Activated CD4-positive, alpha-beta T cell treated with anti-CD3 and anti-CD28 coated beads, Interleukin-2, amount 50 U/mL, for 24 hours (primary cell): ENCODE measurements at places on chromosomes 16 and 17.

GRCh38 chr17:45081047-45081703 lies 20.1 kb downstream of the NMT1 start:
- no peak for DNase-seq

GRCh38 chr17:35947156-35947585 lies 3.7 kb upstream of the LYZL6 start:
- no peak for DNase-seq

DNA sequence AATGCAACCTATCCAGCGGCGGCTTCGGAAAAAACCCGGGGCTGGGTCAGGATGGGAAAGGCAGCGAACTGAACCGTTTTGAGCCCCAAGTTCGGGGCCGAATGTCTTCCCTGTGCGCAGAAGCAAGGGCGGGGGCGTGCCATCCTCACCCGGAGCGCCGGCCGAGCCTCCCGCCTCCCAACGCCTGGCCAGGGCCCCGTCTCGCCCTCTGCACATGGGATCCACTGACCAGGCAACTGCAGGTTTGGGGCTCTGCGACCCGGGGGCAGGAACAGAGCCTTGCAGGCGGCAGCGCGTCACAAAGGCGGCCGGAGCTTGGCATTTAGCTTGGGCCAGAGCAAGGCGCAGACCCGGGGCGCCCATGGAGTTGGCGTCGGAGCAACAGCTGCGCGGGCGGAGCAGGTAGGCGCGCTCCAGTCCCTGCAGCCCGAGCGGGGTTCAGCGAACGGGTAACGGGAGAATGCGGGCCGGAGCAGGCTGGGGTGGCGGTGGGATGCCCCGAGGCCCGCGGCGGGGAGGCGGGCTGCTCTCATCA lies at the start of gene FBXO39:
FBXO39 (plus strand) TSS at position 345 of the 535 bp plus-strand sequence. CDS start 3,654 bp downstream, outside the sequence.
- DNase-seq: no peak

DNA sequence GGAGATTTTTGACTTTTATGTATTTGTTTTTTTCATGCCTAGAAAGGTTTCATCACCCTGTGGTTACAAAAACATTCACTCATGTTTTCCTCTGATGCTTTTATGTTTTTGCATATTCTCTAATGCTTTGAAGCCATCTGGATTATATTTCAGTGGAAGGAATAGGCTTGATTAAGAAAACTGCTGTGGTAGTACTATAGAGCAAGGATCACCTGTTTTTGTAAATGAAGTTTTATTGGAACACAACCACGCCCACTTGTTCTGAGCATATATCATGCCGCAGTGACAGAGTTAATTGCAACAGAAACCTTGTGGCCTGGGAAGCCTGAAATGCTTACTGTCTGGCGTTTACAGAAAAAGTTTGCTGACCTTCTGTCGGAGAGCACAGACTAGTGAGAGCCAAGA lies 11.5 kb downstream of the COX10 start:
- DNase-seq: no peak

GRCh38 chr17:28716740-28717577 lies 709 bp downstream of the RAB34 start:
- no peak for DNase-seq

DNA sequence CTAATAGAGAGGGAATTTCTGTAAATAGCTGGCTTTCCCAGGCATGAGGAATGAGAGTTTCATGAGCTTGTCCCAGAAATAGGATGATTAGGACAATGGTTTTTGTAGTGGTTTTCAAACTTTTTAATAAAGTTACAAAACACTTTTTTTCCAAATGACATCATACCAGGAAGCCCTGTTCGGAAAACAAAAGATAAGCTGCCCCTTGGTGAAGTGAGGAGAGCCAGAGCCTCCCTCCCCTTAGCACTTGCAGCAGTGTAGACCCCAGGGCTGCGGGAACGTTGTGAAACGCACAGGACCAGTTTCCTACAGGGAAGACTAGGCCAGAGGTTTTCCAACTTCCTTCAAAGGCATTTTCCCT lies 7.6 kb downstream of the FBRS start:
- DNase-seq: no peak

GRCh38 chr16:81251871-81252270 lies 13.4 kb downstream of the BCO1 start:
- DNase-seq: no peak

GRCh38 chr17:77926981-77927380 lies 31.5 kb upstream of the TNRC6C start:
- DNase-seq: no peak

DNA sequence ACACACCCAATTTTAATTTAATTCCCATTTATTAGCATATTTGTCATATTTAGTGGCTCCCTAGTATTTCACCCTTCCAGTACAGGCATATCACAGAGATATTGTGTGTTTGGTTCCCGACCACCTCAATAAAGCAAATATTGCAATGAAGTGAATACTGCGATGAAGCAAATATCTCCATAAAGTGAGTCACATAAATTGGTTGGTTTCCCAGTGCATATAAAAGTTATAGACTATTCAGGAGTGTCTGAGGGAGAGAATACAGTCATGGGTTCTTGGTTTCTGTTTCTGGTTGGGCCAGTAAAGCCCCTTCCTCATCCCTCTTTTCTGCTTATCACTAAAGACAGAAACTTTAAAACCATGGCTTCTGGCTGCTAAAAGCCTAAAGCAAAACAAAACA lies 295.4 kb upstream of the AXIN2 start:
- DNase-seq: no peak

DNA sequence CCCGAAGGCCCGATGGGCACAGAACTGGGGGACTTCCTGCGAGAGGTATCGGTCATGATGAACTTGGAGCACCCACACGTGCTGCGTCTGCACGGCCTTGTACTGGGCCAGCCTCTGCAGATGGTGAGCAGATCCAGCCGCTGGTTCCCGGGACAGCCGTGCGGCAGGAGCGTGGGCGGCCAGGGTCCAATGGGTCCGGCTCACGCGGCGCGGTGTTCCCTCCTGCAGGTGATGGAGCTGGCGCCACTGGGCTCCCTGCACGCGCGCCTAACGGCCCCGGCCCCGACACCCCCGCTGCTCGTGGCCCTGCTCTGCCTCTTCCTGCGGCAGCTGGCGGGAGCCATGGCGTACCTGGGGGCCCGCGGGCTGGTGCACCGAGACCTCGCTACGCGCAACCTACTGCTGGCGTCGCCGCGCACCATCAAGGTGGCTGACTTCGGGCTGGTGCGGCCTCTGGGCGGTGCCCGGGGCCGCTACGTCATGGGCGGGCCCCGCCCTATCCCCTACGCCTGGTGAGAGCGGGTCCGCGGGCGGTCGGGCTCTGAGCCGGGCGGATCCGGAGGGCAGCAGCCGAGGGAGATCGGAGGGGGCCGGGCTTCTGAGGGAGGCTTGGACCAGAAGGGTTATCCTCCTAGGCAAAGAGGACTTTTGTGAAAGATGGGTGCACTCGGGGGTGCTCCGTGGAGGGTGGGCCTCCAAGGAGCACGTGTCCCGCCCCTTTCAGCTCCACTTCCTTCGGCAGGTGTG lies 3.0 kb downstream of the TNK1 start:
- DNase-seq: peak; percentile 59

DNA sequence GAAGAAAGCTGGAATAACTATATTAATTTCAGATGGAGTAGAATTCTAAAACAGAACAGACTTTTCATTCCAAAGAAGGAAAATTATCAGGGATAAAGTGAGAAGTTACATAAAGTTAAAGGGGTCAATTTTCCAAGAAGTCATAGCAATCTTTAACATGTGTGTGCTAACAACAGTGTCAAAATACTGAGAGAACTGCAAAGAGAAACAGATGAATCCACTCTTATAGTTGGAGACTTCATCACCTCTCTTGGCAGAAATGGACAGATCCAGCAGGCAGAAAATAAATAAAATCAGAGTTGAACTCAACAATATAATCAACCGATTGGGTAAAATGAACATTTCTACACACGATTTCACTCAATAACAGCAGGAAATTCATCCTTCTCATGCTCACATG lies 5.4 kb downstream of the ABCA9 start:
- no peak for DNase-seq

GRCh38 chr17:39225959-39226683 lies 376 bp upstream of the STAC2 start:
- no peak for DNase-seq

GRCh38 chr16:84836234-84836647 lies 16.5 kb downstream of the CRISPLD2 start:
- no peak for DNase-seq

DNA sequence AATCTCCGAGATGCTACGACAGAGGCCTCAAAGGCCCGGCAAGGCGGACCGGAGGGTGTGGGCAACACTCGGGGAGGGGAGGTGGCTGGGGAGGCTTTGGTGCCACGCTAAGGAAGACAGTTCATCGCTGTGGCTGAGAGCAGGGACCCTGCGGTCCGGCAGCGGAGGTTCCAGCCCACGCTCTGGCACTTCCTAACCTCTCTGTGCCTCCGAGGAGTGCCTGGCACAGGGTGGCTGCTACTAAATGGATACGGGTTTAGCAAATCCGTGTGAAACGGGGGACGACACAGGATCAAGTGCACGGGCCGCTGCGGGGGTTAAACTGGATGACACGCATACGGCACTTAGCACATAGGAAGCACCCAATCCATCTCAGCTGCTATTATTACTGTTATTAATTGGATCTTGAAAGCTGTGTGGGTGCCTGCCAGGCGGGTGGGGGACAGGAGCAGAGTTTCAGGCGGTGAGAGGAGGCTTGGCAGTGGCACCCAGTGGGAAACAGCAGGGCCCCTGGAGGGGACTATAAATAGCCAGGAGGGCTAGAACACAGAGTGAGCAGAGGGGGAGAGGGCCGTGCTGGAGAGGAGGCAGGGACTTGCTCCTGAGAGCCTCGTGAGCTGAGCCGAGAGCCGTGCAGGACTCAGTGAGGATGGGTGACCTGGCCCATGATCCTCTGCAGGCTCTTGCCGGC lies 45.0 kb downstream of the ABR start:
- no peak for DNase-seq

- no peak for DNase-seq
Observed at GRCh38 chr16:27760789-27761176, 210.8 kb downstream of the KATNIP start.

DNA sequence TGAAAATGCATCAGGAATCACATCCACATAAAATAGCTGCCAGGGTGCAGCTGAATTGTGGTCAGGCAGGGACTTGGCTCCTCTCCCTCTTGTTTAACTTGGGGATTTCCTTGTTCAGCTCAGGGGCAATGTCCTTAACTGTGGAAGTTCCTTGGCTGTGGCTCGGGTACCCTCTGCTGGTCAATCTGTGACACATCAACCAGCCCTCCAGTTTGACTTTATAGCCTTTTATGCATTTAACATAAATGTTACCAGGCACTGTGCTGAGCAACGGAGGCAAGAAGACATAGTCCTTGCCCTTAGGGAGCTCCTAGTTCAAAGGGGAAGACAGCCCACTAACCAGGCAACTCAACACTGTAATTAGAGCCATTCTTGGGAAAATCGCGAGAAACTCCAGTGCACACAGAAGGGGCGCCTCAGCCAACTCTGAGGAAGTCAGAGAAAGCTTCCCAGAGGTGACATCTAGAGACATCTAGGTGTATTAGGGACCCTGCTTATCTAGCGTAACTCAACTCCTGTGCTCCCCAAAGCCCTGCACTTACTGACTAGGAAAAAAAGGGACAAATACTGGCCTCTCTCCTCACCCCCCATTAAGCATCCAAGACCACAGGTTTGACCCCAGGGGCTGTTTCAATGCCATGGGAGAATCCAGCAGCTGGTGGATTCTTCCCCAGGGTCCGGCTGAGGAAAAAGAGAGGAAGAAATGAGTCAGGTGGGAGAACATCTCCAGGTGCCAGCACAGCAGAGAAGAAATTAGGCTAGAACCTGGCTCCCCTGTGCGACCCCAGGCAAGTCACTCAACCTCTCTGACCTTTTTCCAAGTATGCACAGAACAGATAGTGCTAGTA lies 17.3 kb upstream of the EEF2K start:
- no peak for DNase-seq

DNA sequence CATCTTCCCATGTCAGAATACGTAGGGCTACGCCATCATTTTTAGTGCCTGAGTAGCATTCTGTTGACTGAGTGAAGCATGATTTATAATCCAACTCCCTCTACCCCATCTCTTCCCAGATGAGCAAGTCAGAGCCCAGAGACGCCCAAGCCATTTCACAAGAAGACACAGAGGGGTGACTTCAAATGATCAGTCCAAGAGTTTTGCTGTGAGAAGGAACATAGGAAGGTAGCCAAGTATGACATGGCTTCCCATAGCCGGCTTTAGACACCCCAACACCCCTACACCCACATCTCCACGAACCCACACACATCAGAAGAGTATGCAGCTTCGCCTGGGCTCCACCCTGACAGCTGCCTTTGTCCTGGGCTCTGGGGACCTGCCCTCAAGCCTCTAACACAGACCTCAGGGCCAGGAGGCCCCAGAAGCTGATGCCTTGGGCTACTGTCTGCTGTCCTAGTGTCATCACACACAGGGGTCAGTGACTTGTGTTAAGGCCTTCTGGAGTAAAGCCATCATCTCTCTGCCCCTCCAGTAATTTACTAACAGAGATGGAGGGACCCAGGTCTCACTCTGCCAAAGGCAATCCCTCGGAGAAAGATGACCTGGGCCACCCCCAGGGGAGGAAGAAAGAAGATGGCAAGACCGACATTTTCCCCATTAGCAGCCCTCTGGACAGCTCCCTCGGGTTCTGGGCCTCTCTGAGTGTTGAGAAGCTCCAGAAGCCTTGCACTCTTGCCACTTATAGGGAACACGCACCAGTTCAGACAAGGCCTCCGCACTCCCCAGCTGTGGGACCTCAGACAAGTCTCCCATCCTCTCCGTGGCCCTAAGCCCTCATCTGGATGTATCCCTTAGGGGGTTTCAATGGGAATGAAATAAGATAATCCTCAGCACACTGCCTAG lies 38.7 kb upstream of the MRPS23 start:
- DNase-seq: no peak

GRCh38 chr16:88523309-88524161 lies 46.7 kb upstream of the ZC3H18 start:
- no peak for DNase-seq

- no peak for DNase-seq
Observed at GRCh38 chr16:82509691-82510430, 116.9 kb upstream of the CDH13 start.

DNA sequence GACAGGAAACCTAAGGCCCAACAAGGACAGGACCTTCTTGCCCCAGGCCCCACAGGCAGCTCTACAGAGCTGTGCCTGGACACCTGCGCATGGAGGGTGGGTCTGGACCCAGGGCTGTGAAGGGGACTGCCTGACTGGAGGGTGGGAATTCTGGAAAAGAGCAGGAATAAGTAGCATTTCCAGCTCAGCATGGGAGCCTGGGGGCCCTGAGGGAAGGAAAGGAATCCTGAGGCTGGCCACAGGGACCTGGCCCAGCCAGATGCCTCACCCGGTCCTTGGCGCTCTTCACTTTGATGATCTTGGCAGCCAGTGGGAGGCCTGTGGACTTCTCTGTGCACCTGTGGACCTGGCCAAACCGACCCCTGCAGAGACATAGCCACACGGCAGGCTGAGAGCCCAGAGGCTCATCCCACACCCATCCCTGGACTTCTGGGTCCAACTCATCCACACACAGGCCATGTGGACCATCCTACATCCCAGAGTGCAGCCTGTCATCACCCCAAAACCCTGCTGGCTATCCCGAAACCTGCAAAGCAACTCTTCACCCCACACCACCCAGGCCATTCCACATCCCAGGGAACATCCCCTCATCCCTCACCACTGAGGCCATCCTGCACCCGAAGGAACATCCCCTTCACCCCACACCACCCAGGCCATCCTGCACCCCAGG lies 18.7 kb downstream of the MYLK3 start:
- DNase-seq: no peak

GRCh38 chr17:39711851-39712250 lies 12.0 kb downstream of the ERBB2 start:
- DNase-seq: no peak

- DNase-seq: no peak
Observed at GRCh38 chr16:61797961-61798507, 238.2 kb downstream of the CDH8 start.
